ENCODE measurements at places on chromosomes 11 and 22.
A peak's percentile ranks its signal among the peaks of the same experiment; 100 is the strongest.

- no peak for DNase-seq
Observed at GRCh38 chr11:67163006-67163405, 43.9 kb downstream of the KDM2A start.

- no peak for DNase-seq
Observed at GRCh38 chr11:19419808-19420207, 179.1 kb upstream of the E2F8 start.

DNA sequence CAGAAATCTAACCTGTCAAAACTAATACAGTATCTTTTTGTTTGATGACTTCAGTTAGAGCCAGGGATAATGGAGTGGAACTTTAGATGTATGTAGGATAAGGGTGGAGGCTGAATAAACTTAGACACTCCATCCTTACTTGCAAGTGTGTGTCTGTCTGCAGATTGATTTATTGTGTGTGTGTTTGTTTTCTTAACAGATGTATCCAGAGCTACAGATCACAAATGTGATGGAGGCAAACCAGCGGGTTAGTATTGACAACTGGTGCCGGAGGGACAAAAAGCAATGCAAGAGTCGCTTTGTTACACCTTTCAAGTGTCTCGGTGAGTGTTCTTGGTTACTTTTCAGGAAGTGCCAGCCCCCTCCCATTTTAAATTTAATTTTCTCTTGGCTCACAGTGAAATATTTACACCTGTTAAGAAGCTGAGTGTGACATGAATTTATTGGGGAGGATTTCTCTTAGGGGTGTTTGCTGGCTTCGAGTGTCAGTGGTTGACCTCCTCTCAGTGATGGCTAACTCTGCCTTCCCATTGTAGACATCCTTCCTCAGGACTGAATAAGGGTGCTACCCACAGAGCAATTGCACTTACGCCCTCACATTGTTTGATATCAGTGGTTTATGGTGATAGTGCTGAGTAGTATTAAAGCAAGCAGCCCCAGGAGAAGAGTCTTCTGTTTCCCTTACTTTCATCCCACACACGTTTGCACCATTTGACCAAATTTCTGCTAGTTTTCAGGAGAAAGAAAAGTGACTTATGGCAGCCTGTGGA is 40.8 kb downstream of the APLP2 start:
- no peak for DNase-seq

DNA sequence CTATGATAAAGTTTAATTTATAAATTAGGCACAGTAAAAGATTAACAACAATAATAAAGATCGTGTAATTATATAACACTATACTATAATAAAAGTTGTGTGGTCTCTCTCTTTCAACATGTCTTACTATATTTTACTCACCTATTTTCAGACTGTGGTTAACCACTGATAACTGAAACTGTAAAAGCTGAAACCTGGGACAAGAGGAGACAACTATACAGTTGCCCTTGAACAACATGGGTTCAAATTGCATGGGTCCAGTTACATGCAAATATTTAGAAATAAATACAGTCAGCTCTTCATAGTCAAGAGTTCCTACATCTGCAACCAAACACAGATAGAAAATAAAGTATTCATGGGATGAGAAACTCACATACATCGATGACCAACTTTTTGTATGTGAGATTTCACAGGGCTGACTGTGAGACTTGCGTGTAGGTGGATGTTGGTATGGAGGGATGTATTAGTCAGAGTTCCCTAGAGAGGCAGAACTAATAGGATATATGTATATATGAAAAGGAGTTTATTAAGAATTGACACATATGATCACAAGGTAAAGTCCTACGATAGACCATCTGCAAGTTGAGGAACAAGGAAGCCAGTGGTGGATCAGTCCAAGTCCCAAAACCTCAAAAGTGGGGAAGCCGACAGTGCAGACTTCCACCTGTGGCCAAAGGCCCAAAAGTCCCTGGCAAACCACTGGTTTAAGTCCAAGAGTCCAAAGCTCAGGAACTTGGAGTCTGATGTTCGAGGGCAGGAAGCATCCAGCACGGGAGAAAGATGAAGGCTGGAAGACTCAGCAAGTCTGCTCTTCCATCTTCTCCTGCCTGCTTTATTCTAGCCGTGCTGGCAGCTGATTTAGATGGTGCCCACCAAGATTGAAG is 359.5 kb downstream of the INSC start:
- no peak for DNase-seq

GRCh38 chr22:20741634-20742581 is 32.0 kb upstream of the SERPIND1 start:
- DNase-seq, result peak; percentile 37

DNA sequence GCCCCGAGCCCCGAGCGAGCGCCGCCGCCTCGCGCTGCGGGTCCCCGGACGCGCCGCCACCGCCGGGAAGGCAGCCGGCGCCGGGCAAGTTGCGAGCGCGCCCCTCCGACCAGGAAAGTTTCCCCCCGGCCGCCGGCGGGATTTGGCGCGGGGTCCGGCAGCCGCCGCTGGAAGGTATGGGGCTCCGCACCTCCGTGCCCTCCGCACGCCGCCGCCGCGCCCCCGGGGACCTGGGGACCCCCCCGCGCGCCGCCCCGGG is 281 bp downstream of the TSPAN18 start:
- no peak for DNase-seq

- no peak for DNase-seq
Observed at GRCh38 chr11:134999590-134999989, 587.5 kb upstream of the B3GAT1 start.

GRCh38 chr11:72787216-72788104 is 6.4 kb downstream of the STARD10 start:
- DNase-seq, result no peak

DNA sequence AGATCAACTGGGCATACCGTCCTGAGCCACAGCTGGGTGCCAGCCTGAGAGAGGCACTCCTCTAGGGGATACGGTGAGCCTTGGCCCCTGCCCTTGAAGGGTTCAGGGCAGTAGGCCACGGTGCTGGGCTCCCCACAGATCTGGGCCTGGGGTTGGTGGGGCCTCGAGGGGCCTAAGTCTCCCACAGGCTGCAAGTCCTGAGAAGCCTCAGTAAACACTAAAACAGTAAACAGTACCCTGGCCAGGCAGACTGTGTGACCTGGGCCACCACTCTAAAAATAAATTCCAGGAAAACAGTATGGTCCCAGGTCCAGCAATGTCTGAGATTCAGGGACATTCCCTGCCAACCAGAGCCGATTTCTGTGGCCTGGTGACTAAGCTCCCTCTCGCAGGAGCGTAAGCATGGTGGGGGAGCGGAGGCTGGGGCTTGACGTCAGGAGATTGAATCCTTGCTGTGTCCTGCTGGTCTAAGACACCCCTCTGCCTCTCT is 2.3 kb upstream of the RHOD start:
- DNase-seq, result no peak

GRCh38 chr11:11577932-11578911 is 43.6 kb downstream of the GALNT18 start:
- no peak for DNase-seq

DNA sequence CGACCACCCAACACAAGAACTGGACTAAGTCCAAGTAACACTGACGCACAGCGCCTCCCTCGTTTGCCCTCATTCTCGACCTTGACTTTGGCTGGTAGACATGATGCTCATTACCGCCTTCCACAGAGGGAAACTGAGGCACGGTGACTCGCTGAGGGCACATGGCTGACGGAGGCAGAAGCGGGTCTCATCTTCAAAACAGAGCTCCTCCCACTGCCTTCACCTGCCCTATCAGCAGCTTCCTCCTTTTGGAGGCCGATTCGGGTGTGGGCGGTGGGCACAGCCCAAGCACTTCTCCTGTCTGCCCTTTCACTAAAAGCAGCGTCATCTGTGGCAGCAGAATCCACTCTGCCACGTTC is 2.0 kb upstream of the KMT5B start:
- no peak for DNase-seq

GRCh38 chr11:77384571-77384970 is 83.1 kb upstream of the GDPD4 start:
- DNase-seq, result no peak

- peak; percentile 33 for DNase-seq
Observed at GRCh38 chr11:110295531-110296225, 736 bp downstream of the RDX start.

- DNase-seq, result no peak
Observed at GRCh38 chr11:5938603-5938965, 3.5 kb upstream of the OR56A3 start.

GRCh38 chr11:9716275-9717039 is 52.6 kb downstream of the SWAP70 start:
- peak; percentile 18 for DNase-seq

GRCh38 chr11:37170311-37170710 is 572.3 kb upstream of the RAG2 start:
- DNase-seq, result no peak

DNA sequence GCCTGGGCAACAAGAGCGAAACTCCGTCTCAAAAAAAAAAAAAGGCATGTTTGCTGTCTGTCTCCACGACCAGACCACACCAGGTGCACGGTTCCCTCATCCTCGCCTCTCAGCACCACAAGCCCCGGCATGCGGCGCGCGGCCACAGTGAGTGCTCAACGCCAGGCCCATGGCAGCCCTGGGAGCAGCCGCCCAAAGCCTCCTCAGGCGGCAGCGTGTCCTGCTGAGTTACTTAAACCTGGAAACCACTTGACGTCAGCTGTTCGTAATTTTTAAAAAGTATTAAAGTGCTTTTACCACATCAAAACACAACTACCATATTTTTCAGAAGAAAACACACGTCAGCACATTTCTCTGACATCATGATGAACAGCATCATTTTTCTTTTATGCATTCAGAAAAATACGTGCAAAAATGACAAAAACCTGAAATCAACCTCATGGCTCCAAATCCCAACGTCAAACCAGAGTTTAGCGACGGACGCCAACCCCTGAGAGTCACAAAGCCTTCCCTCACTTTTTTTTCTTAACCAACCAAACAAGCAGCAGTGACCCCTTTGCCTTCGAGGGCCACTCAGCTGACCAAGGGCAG is 2.1 kb downstream of the DEAF1 start:
- no peak for DNase-seq

DNA sequence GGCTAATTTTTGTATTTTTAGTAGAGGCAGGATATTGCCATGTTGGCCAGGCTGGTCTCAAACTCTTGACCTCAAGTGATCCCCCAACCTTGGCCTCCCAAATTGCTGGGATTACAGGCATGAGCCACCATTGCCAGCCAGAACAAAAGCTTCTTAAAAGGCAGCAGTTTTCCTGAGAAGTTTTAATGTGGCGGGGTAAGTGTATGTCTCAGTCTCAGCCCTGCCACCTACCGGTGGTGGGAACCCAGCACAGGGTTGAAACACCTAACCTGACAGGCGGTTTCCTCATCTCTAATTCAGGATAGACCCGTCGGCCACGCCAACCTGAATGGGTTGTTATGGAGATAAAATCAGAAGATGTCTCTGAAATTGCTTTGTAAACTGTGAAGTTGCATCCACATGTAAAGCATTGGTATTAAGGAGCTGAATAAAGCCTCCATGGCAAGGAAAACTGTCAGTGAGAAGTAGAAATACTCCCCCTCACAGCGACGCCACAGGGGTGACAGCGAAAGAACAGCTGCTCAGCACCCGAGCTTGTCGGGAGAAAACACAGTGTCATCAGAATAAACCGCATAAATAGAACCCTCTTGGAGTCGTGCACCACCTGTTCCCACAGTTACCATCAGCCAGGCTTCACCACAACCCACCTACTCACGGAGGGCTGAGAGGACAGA is 165.9 kb upstream of the NCAM1 start:
- peak; percentile 6 for DNase-seq

DNA sequence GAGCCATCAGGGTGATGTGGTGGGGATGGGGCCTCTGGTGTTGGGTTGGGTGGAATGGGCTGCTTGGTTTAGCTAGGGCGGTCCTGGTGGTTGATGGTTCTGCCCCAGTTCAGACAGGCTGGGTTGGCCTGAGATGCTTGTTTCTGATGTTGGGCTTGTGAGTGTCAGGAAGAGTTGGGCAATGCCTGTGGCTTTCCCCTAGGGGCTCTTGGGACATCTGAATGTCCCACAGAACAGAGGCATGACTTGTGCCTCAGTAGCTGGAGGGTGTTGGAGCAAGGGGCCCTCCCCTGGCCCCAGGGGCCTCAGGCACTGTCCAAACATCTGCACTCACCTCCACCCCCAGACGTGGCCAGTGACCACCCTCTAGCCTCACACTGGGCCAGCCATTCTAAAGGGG is 14.0 kb upstream of the CTSD start:
- no peak for DNase-seq

DNA sequence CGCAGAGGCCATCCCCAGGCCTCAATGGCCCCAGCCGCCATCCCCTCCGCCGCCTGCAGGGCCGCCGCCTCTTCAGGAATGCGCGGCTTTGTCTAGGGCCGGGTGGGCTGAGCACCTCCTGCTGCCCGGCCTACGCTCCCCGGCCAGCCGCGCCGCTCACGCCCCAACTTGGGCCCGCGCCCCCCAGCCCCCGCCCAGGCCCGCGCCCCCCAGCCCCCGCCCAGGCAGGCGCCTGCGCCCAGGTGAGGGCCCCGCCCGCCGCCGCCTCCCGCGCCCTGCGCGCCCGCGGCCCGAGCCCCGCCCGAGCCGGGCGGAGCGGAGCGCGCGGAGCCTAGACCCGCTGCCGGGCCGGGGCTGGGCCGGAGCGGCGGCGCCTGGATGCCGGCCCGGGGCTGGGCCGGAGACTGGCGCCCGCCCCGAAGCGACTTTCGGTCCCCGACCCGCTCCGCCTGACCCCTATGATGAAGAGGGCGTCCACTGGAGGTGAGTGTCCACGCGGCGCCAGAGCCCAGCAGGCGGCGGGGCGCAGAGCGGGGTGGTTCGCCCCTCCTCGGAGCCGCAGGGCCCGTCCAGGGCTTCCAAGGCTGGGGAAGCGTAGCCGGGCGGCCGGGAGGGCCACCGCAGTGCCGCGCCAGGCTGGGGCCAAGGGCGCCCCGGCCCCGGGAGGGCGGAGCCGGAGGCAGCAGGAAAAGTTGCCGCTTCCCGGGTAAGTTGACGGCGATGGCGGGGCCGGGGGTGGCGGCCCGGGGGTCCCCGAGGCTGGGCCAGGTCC is 34.3 kb upstream of the PRODH start:
- no peak for DNase-seq

- no peak for DNase-seq
Observed at GRCh38 chr11:2825889-2826678, 59.5 kb downstream of the CDKN1C start.

GRCh38 chr22:46793497-46793896 is 31.0 kb downstream of the TBC1D22A start:
- DNase-seq, result no peak

DNA sequence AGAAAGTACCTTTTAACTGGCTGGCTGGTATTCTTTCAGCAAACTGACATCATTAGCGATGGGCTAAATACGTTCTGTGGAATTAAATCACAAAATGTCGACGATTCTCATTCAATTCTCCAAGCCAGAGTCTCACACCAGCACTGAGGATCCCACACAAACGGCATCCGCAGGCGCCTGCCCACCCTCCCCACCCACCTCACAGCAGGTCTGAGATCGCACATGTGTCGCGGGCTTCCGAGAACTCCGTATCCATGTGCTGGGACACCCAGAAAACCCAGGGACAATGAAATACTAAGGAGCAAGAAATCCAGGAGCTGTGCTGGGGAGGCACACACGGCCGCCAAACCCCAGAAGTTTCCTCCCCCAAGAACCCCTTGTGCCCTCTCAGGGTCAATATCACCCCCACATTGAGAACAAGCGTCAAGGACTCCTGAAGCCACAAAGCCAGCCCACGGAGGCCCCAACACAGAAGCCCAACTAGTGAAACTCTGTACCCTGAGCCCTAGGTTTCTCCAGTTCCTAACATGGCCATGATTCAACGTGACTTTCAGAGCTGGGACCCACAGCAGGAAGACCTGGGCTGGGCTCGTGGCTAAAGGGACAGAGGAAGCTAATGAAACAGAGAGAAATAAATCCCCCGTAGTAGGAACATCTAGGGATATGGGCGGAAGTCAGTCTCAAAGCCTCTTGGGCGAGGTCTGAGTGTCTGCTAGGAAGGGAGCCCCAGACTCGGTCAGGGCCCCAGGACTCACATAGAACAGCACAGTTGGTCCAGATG is 8.0 kb downstream of the TOLLIP start:
- no peak for DNase-seq
